ENCODE measurements at places on chromosomes 2 and 18.

- no peak for DNase-seq
Measured at GRCh38 chr2:26976237-26976636, 5.8 kb downstream of the MAPRE3 start.

DNA sequence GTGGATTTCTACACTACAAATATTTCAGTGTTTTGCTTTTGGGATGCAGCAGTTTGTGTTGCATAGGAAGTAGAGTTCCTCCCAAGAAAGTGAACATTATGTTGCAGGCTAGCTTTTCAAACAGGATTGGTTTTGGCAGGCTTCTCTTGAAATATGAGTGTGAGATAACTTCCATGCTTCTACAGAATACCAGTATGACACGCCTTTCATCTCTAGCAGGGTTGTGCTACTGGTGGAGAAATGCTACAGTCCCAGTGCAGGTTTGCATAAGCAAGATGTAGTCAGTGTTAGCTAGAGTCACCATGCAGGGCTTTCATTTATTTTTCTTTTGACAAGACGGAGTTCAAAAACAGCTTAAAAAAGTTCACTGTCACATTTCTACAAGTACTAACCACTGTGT is 17.1 kb upstream of the CAVIN2 start:
- DNase-seq = no peak

- DNase-seq = no peak
Measured at GRCh38 chr2:60353863-60354262, 199.6 kb downstream of the BCL11A start.

GRCh38 chr2:24824071-24824588 is 30.9 kb downstream of the CENPO start:
- no peak for DNase-seq

- DNase-seq = peak; percentile 71
Measured at GRCh38 chr2:233443511-233444183, 89.4 kb downstream of the DGKD start.

GRCh38 chr2:20444993-20445910 is 1.6 kb upstream of the RHOB start:
- no peak for DNase-seq

Data from activated effector memory CD4-positive, alpha-beta T cell treated with Interleukin-2 at 50 U/mL for 16 hours (primary cell).